ENCODE measurements at places on chromosomes 13 and 19.

GRCh38 chr13:34350671-34351070, 532.7 kb downstream of the RFC3 start:
- no peaks in the 10 kb centered on the region for H3K27me3 ChIP-seq
- H3K4me3 ChIP-seq = no peak overlapping the region
- DNase-seq = no peak
- no peaks in the 10 kb centered on the region for H3K36me3 ChIP-seq
- no peak overlapping the region for H3K27ac ChIP-seq
- H3K4me1 ChIP-seq = no peaks in the 10 kb centered on the region

GRCh38 chr19:11268783-11269267, 6.5 kb upstream of the DOCK6 start:
- no peak overlapping the region for H3K27ac ChIP-seq
- H3K27me3 ChIP-seq = no peaks in the 10 kb centered on the region
- H3K4me3 ChIP-seq = no peak overlapping the region
- no peaks in the 10 kb centered on the region for H3K4me1 ChIP-seq
- DNase-seq = no peak

DNA sequence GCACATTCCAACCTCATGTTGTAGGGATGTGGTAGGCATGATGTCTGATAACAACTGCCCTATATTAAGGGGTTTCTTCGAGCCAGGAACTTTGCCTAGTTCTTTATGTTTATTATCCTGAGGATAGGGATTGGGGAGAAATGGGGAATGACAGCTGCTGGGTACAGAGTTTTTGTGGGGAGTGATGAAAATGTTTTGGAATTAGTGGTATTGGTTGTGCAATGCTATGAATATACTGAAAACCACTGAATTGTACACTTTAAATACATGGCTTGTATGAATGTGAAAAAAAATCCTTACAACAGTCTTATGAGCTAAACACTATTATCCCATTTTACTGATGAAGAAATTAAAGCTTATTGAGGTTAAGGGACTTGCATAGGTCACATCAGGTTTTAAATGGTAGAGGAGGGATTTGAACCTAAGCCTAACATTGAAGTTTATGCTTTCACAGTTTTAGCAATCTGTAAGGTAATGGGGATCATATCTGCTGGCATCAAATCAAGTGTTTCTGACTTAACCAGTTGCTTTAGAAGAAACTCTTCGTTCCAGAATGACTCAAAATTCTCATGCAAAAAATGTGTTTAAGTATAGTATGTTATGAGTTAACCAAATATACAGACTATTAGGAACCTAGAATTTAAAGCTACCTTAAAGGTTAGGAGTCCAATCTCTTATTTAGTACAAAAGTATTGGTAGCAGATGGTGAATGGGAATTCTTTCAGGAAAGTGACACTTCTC, 61.4 kb downstream of the ERCC5 start:
- DNase-seq = no peak
- no peaks in the 10 kb centered on the region for H3K4me1 ChIP-seq
- no peak overlapping the region for H3K27ac ChIP-seq
- H3K4me3 ChIP-seq = no peak overlapping the region
- no peaks in the 10 kb centered on the region for H3K36me3 ChIP-seq
- no peaks in the 10 kb centered on the region for H3K27me3 ChIP-seq

DNA sequence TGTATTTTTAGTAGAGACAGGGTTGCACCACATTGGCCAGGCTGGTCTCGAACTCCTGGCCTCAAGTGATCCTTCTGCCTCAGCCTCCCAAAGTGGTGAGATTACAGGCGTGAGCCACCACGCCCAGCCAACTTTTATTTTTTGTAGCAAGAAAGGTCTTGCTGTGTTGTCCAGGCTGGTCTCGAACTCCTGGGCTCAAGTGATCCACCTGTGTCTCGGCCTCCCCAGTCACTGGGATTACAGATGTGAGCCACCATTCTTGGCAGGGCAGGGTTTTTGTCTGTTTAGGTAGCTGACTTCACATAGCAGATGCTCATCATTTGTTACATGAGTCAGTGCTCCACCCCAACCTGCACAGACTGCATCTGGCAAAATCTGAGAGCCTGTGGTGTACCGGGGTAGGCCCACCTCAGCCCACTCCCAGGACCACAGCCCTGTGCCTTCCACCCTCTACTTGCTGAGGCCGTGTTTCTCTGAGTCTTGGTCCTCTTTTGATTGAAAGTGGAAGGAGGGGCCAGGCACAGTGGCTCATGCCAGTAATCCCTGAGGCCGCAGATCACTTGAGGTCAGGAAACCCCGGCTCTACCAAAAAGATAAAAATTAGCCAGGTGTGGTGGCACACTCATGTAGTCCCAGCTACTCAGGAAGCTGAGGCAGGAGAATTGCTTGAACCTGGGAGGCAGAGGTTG, 4.2 kb upstream of the TNPO2 start:
- no peak overlapping the region for H3K4me3 ChIP-seq
- H3K27ac ChIP-seq = no peak overlapping the region
- H3K27me3 ChIP-seq = no peaks in the 10 kb centered on the region

GRCh38 chr19:45812297-45812696, 2.8 kb downstream of the RSPH6A start:
- H3K4me3 ChIP-seq = no peak overlapping the region
- no peaks in the 10 kb centered on the region for H3K36me3 ChIP-seq
- H3K27ac ChIP-seq = no peak overlapping the region

- no peaks in the 10 kb centered on the region for H3K4me1 ChIP-seq
- no peaks in the 10 kb centered on the region for H3K27me3 ChIP-seq
- no peak overlapping the region for H3K4me3 ChIP-seq
- H3K27ac ChIP-seq = no peak overlapping the region
Observed at GRCh38 chr13:37417060-37417441, 181.5 kb downstream of the POSTN start.

- H3K4me3 ChIP-seq = no peak overlapping the region
- no peaks in the 10 kb centered on the region for H3K36me3 ChIP-seq
- DNase-seq = no peak
- no peaks in the 10 kb centered on the region for H3K4me1 ChIP-seq
- H3K27me3 ChIP-seq = no peaks in the 10 kb centered on the region
- no peak overlapping the region for H3K27ac ChIP-seq
Observed at GRCh38 chr13:34803756-34804155, 138.3 kb upstream of the NBEA start.

Measured in H1 (cell line).